Pulmonary artery endothelial cell (primary cell): ENCODE measurements at places on chromosomes 12 and 14. TPM values are rescaled to one million over a fixed set of nuclear protein-coding genes. Genes with fewer than 3 reads are reported as not detected.

DNA sequence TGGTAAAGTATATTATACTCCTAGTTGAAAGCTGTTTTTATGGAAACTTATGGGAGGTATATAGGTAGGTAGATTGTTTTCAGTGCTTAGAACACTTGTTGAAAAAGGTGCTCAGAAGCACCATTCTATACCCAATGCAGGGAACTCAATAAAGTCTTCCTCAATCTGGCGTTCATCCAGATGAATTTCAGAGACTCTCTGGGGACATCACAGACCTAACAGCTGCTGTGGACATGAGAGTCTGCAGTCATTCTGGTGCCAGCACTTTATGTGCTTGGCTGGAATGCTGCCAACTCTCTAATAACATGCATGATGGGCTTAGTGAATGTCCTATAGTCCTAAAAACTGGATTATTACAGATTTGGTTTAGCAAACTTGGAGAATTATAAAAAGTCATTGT, 115.9 kb downstream of the NTN4 start:
- DNase-seq: peak; percentile 43

The DPPA3 gene
- total RNA-seq: not detected in 2 replicates

GRCh38 chr12:17326649-17327048, 720.7 kb upstream of the LMO3 start:
- DNase-seq: no peak

DNA sequence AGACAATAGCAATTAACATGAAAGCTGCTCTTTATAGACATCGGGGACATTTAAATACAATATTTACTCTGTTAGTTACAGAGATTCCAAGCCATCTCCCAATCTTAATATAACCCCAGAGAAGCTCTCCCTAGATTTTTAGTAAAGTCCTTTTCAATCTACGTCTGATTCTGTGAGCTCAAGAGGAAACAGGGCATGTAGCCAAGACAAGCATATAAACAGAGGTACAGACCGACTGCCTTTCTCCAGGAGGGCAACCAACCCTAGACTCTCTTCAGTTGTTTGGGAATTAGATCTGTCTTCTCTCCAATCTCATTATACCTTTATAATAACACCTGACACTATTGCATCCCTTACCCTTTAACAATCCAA, 57.4 kb downstream of the TMTC1 start:
- DNase-seq: no peak

The LRRC43 gene
- 2.2 TPM in 2 replicates for total RNA-seq

DNA sequence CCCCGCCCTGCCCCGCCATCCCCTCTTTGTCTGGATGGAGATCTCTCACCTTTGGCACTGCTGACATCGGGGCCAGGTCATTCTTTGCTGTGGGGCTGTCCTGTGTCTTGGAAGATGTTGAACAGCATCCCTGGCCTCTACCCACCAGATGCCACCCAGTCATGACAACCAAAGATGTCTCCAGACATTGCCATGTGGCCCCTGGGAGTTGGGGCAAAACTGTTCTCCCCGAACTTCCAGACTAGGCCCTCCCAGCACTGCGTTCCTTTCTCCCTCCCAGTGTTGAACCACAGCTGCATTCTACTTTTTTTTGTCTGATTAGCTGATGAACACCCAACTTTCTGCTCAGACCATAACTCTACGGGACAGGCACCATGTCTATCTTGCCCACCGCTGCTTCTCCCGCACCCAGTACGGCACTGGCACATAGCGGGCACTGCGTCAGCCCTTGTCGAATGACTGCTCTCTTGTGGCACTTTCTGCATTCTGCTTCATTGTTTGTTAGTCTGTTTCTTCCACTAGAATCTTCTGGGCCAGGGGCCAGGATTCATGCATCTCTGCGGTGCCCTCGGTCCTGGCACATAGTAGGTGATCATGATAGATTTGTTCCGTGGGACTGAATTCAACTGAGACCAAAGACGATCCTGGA, 13.1 kb upstream of the MYL2 start:
- DNase-seq: no peak

The NRDE2 gene
- total RNA-seq: 8.7 and 11.8 TPM in 2 replicates

The KIF26A gene
- total RNA-seq: 5.0 and 13.4 TPM in 2 replicates

DNA sequence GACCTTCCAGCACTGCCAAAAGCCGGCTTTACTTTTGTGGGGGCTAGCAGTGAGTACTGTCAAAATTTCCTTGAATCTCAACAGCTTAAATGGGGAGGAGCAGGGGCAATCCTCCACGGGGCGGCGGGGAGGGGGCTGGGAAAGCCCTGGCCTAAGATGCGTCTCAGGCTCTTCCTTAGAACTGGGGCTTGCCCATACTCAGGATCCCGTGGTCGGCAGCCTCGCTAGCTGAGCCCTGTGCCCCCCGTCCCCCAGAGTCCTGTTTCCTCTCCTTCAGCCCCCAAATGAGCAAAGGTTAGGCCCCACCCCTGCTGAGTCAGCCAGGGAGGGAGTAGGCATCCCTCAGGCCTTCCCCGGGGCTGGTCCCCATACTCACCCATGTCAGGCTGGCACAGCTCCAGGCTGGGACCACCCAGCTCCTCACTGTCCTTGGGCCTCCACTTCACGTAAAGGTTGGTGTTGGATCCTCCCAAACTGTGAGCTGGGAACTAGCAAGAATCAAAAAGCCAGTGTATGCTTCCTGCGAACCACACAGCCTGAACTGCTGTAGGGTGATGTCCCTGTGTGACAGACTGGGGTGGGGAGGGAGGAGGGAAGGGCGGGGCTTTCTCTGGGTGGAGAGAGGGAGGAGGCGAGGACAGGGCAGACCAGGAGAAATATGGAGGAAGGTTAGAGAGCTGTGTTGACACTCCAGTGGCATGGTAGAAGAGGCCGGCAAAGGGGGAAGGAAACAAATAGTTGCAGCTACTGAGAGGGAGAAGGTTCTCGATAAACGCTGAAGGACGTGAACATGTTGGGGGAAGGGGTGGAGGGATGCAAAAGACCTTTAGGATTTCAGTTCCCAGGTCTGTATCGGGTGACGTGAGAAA, 5.9 kb upstream of the BAZ2A start:
- DNase-seq: peak; percentile 20

DNA sequence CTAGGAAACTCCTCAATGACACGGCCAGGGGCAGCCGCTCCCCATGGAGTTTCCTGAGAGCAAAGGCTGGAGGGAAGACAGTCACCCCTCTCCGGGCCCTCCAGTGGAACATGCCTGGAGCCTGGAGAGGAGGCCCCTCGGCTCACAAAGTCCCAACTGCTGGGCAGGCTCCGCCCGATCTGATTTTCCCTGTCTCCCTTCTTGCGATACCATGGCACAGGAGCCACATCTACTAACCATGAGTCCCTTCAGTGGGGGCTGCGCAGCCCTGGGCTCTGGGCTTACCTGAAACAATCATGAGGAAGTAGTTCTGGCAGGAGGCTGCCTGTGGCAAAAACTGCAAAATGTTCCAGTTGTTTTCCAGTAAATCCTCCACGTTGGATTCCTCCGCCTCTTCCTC, 15.3 kb downstream of the P2RX2 start:
- no peak for DNase-seq

GRCh38 chr14:59254146-59254910, 65.9 kb downstream of the DAAM1 start:
- DNase-seq: no peak

GRCh38 chr14:94964931-94965330, 192.4 kb downstream of the DICER1 start:
- no peak for DNase-seq

The CCNB1IP1 gene
- total RNA-seq: 26.7 and 49.1 TPM in 2 replicates

DNA sequence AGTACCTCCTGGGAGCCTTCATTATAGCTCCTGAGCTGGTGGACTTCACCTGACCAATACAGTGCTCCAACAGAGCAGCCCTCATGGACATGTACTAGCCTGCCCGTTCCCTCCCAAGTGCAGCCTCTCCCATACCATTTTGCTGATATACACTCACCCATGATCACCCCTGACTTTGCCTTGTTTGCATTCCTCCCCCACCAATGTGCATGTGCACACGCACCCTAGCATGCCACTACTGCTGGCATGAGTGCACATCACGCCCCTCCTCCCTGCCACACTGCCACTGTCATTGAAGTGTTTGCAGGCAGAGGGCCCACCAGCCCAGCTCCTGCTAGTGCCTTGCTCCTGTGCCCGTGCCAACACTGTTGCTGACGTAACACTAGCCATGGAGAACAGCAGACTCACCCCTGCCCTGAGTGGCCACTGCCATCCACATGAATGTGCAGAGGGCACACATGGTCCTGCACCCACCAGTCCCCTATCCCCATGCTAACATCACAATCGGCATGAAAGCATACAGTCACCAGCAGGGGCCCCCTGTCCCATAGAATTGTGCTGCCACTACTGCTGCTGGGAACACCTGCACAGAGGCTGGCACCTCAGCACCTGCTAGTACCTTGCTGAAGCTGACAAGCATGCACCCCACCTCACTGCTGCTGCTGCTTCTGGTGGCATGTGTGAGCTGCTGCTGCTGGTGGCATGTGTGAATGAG, 110.3 kb downstream of the SINHCAF start:
- DNase-seq: no peak

The KITLG gene
- total RNA-seq: 11.4 and 23.4 TPM in 2 replicates
